ENCODE measurements at places on chromosomes 6 and 20.

DNA sequence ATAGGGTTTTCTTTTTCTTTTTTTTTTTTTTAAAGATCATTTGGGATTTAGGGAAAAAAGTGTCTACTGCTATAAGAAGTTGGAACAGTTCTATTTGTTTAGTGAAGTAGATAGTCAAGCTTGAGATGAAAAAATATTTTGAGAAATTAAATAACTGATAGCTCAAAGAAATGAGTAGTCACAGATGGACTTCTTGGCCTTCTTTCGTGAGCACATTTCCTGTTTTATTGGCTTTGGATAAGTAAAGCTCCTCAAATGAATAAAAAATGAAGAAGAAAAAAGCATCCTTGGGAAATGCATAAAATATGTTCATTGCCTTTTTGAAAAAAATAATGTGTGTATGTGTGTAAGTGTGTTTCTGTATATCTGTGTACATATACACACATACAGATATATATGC is 515.9 kb downstream of the GRIK2 start:
- no peak for DNase-seq

DNA sequence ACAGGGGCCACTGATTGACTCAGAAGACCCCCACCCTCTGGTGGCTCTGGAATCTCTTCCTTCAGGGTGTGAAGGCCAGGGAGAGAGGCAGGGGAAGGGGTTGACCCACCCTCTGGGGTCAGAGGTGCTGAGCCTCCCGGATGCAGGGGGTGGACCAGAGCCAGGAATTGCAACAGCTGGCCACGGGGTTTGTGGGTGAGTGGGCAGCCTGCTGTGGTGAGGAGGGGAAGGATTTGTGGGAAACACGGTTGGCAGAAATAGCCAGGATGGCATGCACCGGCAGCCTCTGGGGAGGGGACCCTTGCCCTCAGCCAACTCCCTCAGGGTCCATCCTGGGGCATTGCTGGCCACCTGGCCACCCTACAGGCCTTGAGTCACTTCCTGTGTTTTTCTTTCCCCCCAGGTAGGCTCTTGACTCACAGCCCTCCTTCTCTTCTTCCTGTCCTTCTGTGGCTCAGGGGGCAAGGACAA is 92.8 kb downstream of the MRPL14 start:
- DNase-seq = no peak

DNA sequence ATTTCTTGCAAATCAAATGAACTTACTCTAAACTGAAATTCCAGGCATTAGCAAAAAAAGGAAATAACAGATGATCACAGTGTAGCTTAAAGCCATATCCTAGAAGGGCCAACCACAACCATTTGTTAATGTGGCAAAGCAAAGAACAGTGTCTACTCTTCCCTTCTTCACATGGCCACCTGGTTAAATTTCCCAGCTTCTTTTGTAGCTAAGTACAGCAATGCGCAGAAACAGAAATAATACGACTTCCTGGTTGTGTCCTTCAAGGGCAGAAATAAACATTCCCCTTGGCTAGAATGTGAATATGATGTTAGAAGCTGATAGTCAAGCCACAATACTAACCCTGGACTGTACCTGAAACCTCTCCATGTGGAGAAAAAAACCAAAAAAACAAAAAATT is 9.6 kb downstream of the SNX3 start:
- no peak for DNase-seq

DNA sequence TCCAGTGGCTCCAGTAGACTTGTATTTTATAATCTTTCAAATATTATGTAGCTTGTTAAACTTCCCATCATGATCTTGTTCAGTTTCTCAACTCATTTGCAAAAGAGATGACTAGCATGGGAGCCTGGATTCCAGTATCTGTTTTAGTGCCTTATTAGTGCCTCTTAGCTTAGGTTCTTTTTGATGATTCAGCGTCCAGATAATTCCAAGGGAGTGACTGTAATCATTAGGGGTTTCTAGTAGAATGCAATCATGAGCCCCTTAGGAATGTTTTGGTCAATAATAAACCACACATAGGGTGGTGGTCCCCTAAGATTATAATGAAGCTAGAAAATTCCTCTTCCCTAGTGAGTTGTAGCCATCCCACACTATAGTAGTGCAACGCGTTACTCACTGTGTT is 7.0 kb downstream of the CD2AP start:
- DNase-seq = no peak

- DNase-seq = no peak
These were observed 13.7 kb upstream of the SIRPB1 start for GRCh38 chr20:1633535-1633934.

GRCh38 chr6:47527274-47527673 is 49.7 kb downstream of the CD2AP start:
- no peak for DNase-seq

- no peak for DNase-seq
These were observed 15.1 kb downstream of the RTN4IP1 start for GRCh38 chr6:106614166-106614565.

- no peak for DNase-seq
These were observed 232.5 kb upstream of the ZNF217 start for GRCh38 chr20:53826090-53826489.

- DNase-seq = no peak
These were observed 828 bp downstream of the TP53RK start for GRCh38 chr20:46688151-46689081.

- DNase-seq = no peak
These were observed 145.8 kb downstream of the INSM1 start for GRCh38 chr20:20513720-20514119.

DNA sequence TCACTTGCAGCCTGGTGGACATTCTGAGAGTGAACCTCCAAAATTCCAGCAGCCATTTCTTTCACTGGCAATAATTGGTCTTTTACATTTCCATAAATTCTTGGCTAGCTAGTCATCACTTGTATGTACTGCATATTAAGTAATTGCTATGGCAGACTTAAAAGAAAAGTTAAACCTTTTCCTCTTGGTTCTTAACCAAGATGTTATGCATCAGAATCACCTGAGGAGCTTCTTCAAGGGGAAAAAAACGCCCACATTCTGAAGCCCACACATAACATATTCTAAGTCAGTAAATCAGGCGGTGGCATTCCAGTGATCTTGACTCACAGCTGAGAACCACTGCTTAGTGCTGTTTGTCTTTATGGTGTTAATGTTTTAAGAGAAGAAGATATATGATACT is 37.0 kb downstream of the CDC40 start:
- peak; percentile 4 for DNase-seq

GRCh38 chr20:40309731-40310130 is 379.3 kb downstream of the MAFB start:
- no peak for DNase-seq

DNA sequence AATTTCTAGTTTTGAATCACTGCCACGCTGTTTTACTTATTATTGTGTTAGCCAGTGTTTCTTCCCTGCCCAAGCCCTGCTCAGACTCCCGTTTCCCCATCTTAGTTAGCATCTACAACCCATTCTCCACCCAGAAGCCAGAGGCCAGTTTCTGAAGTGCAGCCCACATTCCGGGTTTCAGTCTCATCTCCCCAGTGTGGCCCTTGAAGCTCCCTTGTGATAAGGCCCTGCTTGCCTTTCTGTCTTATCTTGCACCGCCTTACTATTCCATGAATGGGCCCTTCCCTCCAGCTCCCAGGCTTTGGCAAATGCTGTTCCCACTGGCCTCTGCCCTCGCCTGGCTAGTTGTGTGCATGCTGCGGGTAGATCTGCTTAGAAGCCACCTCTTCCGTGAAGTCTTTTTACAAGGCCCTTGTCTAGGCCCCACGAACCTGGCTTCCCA is 41.1 kb downstream of the TOX2 start:
- DNase-seq = no peak

- peak; percentile 80 for DNase-seq
These were observed 33.6 kb downstream of the APCDD1L start for GRCh38 chr20:58481481-58482021.

- DNase-seq = no peak
These were observed 328.2 kb downstream of the PHF3 start for GRCh38 chr6:63963769-63964315.

- DNase-seq = no peak
These were observed 32.9 kb upstream of the RPL7L1 start for GRCh38 chr6:42846505-42846904.

- DNase-seq = no peak
These were observed 9.7 kb upstream of the GPSM3 start for GRCh38 chr6:32202186-32202585.

DNA sequence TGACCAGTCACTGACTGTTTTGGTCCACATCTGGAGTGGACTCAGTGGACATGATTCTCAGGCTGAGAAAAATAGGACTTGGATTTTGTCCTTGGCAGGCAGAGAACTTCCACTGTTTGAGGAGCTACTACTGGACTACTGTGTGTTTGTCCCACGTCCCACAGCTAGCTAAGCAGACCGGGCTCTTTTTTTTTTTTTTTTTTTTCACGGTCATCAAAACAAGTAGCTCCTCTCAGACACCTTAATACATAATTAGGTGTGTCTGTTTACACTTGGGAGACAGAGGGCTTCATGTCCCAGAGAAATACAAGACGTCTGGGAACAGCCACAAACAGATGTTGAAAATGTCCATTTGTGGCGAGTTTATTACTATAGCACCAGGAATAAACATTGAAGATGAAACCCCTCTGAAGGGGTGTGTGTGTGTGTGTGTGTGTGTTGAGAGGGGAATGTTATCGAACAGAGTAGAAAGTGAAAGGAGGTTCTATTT is 155.0 kb upstream of the SUPT3H start:
- DNase-seq = no peak

GRCh38 chr6:158629367-158630221 is 14.9 kb downstream of the DYNLT1 start:
- peak; percentile 32 for DNase-seq

DNA sequence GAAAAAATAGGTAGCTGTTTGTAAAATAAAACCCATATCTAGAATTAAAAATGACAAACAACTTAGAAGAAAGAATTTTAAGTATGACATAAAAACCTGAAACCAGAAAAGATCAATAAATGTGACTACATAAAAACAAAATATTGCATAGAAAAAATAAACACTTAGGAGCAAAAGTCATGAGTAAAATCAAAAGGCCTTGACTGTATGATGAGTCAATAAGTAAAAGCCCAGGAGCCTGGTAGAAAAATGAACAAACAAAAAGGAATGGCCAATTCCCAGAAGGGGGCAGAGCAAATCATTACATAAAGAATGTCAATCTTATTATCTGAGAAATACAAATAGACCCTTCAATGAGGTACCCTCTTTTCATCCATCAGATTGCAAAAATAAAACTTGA is 20.7 kb upstream of the ENPP1 start:
- DNase-seq = no peak

- no peak for DNase-seq
These were observed 114.7 kb downstream of the TNFAIP3 start for GRCh38 chr6:137981758-137982157.

DNA sequence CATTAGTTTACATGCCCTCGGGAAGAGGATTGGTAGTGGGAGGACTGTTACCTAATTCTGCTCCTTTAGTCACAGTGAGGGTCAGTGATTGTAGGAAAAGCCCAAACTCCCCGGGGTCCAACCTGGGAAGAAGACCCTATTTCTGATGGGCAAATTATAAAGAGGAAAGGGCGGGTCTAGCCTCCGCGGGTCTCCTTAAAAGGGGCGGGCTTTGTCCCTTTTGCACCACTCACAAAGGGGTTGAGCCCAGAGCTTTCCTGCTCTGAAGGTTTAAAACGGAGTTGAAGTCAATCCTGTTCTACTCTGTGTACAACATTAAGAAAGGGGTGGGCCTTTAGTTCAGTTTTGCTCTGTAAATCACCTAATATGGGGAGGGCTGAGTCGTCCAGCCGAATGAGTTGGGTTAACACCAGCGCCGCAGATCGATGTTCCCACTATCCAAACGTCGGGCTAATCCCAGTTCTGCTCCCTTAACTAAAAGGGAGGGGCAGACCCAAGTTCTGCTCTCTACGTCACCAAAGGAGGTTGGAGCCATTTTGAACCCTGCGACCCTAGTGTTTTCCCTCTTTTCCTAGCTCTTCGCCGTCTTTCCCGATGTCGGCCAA is 920 bp upstream of the RNF5 start:
- DNase-seq = peak; percentile 53

GRCh38 chr20:17943343-17943742 is 25.3 kb downstream of the SNX5 start:
- DNase-seq = no peak

GRCh38 chr6:148332088-148332487 is 10.6 kb upstream of the SASH1 start:
- DNase-seq = no peak

- no peak for DNase-seq
These were observed 22.4 kb downstream of the TMC2 start for GRCh38 chr20:2558581-2559278.

DNA sequence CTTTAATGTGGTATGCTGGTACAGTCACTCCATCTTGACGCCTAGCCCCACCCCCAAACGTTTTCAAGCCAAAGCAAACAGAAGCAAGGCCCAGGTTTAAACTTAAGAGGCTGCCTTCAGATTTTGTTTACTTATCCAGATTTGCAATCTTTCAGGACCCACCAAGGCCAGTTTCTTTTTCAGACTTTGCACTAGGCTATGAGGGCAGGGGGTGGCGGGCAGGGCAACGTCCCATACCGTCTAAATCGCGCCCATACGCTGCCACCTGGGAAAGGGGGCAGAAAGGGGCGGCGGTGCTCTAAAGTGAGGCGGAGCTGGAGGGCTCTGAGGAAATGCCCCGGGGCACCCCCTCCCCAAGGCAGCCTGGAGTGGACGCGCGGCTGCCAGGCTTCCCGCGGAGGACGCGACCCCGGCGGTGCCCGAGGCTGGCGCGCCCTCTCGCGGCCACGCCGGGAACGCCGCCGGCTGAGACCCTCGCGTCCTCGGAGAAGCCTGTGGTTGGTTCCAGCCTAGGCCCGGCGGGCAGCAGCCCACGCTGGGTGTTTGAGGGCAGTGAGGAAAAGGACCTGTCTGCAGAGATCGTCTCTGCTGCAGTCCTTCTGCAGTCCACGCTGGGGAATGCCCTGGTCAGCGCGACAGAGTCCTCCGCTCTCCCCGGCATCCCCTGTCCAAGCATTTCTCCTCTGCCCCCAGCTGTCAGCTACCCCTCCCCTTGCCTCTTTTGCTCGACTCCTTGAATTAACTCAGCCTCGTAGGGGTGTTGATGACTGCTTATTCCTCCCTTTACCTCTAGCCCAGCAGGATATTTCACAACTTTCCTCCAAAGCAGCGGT is 129.2 kb upstream of the PRND start:
- peak; percentile 63 for DNase-seq

GRCh38 chr20:9114709-9115108 is 45.8 kb downstream of the PLCB4 start:
- DNase-seq = no peak

DNA sequence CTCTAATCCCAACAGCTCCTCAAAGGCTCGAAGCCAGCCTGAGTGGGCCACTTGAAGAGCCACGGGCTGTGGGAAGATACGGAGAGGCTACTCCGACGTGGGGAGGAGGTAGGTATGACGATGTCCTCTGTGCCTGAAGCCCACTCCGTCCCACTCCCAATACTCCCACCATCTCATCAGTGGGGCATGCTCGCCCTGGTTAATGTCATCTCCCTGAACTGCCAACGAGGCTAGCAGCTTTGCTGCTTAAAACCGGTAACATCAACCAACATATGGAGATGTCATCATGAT is 11.1 kb downstream of the NRN1 start:
- DNase-seq = peak; percentile 7

DNA sequence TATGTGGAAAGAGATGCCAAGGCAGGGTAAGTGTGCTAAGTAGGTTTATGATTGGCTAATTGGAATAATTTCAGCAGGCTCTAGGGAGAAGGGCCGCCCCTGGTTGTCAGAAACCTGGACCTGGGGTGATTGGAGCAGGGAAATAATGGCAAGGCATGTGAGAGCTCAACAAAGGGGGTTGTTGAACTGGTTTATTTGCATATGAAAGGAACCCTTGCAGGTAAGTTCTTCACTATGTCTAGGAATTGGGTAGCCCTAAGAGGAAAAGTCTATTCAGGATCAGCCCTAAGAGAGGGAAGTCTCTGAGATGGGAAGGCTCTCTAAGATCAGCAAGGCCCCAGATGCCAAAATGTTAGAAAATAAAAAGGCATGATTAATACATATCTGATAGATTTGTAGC is 175.4 kb upstream of the PRND start:
- no peak for DNase-seq

Data from activated CD4-positive, alpha-beta T cell treated with anti-CD3 and anti-CD28 coated beads for 48 hours (primary cell).